Frontal cortex (tissue), 4 donors: ENCODE measurements at places on chromosomes 3 and 15. TPM values are rescaled to one million over a fixed set of nuclear protein-coding genes. Genes with fewer than 3 reads are reported as not detected.
A peak's percentile ranks its signal among the peaks of the same experiment; 100 is the strongest.

GRCh38 chr3:61892891-61893290 is 331.5 kb downstream of the PTPRG start:
- no peak for DNase-seq

DNA sequence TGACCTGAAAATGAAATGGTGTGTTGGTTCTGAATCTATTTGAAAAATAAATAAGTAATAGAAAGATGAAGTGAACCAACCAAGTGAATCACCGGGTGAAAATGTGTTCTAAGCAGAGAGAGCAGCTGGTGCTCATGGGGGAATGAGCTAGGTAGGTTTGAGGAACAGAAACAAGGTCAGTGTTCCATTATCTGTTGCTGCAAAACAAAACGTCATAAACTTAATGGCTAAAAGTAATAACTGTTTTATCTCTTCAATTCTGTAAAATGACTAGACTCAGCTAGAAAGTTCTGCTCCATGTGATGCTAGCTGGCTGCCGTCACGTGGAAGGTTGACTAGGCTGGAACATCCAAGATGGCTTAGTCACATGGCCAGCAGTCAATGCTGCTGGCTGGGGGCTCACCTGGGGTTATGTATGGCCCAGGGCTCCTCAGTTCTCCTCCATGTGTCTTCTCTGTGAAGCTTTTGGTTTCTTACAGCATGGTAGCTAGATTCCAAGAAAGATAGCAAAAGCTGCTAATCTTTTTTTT is 13.3 kb upstream of the SH3BP5 start:
- no peak for DNase-seq

The C3orf33 gene
- 17.9 TPM for total RNA-seq

DNA sequence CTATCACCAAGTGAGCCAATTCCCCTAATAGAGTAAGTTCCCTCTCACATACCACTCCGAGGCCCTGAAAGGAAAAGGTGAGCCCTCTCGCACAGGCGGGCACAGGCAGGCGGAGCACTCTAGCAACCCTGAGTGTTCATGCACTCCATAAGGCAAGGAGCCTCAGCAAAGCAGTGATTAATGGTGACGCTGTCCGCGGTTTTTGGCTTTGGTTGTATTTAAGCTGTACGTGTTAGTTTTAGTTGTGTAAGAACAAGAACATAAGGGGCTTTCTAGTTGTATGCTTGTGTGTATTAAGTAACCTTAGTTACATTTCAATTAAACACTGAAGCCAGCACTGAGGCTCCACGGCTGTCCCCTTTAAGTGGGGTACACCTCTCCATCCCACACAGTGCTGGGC is 33.1 kb downstream of the KLHL25 start:
- DNase-seq, result no peak

The GNAT1 gene
- total RNA-seq, result not detected

DNA sequence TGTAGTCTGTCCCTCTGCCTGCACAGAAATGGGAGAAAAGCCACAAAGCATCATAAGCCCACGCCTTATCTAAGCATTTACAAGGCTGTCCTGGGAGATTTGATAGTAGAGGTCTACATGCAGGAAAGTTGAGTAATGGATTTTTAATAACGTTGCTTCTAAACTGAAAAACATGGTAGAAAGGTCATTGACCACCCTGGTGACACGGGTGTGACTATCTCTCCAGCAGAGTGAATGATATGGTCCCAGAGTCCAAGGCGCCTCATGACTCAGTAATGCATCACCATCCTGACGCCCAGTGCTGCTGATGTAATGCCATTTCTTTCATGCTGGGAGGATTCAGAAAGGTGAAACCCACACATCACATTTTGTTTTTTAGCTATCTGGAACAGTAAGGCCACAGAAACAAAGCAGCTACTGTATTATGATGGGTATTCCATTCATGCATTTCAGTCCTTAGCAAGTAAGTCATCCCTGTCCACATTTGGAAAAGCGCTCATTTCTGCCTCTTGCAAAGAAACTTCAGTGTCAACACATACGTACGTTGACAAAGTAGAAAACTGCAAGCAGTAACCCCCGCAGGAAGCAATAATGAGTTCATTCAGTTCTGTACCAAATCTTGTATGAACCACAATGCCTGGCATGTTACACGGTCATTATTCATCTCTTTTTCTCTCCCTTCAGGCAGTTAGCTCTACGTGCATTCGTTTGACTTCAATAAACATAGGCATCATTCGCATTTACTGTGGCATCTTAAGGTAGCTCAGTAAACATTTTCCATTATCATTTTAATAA is 483.5 kb downstream of the GABRG3 start:
- no peak for DNase-seq

The DUOXA2 gene
- not detected for total RNA-seq

DNA sequence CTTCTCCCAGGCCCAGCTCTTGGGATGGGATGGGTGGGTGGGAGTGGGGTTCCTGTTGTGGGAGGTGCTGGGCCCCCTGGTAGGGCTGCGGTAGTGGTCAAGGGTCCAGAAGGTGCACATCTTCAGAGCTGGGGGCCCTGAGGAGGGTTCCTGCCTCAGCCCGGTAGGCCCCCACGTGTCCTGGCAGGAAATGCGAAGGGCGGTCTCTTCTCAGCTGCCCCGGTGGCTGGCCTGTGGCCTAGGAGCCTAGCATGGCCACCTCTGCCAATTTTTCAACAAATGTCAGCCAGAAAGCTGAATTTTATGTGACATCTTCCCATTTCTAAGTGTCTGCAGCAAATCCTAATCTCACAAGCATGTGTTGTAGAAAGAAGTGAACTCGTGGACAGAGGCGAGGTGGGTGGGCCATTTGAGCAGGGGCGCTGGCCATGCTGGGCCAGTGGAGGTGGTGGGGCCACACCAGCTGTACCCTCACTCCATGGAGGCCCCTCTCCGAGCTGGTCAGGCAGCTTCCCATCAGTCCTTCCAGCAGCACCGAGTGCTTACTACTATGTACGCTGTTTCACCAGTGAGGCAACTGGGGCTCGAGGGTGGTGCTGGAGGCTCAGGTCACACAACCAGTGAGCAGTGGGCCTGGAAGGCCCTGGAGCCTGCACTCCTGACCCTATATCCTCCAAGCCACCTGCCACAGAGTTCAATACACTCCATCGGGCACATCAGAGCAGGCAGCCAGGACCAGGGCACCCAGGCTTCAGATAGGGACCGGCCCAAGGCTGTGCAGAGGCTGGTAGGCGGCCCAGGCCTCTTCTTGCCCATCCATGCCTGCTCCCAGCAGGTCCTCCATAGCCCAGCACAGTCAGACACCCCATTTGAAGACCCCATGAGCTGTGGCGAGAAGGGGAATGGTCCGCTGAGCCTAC is 23.2 kb downstream of the FBLN2 start:
- no peak for DNase-seq

The FMN1 gene
- total RNA-seq, result 1.2 TPM

DNA sequence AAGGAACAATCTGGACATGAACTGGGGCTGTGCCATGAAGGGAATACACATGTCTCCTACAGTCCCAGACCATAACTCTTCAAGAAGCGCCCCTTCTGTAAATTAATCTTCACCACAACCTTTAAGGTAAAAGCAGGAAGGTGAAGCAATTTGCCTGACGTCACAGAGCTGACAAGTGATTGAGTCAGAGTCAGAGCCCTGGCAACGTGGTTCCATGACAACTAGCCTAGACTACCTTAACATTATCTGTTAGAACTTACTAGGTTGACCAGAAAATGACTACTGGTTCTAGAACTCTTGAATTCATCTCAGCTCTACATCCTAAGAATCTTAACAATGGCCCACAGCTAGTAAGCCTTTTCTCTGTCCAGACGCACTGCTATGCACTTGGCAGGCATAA is 124.6 kb downstream of the NTRK3 start:
- no peak for DNase-seq

- no peak for DNase-seq
Measured at GRCh38 chr3:193812791-193813500, 219.9 kb downstream of the OPA1 start.

DNA sequence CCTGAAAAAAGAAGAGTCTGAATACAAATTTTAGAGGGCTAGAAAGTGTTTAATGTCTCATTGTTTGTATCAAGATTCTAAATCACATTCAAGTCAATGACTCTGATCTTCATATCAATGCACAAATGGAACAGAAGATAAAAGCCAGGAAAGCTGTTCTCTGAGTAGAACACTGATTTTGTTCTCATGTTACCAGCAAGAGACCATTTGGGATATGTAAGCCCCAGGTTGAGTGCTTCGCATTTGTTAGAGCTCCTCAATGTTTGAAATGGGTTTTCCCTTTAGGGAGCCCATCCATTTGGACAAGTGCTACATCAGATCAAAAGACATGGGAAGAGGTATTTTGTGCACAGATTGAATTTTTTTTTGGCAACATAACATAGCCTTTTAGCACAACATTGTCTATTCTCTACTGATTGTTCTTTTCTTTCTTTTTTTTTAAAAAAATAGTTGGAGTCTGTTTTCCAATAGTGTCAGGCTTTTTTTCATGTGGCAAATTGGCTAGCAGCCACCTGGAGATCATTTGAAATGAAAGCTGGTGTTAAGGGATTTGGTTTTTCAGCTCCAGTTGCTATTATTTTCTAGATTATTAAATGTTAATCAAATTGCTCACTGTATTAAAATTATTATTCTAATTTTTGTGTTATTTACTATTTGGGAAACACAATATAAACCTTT is 74.5 kb upstream of the ZPLD1 start:
- no peak for DNase-seq

DNA sequence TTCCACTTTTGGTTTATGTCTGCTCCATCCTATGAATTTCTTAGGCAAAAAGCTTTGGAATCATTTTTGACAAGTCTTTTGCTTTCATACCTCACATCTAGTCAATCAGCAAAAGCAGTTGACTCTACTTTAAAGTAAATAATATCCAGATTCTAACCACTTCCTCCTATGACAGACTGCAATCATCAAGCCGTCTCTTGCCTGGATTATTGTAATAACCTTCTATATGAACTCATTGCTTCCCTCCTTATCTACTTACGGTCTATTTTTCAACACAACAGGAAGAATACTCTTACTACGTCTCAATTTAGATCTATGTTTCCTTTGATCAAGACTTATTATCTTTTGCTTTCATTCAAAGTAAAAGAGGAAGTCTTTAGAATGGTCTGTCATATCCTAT is 20.7 kb downstream of the CLDN1 start:
- no peak for DNase-seq

DNA sequence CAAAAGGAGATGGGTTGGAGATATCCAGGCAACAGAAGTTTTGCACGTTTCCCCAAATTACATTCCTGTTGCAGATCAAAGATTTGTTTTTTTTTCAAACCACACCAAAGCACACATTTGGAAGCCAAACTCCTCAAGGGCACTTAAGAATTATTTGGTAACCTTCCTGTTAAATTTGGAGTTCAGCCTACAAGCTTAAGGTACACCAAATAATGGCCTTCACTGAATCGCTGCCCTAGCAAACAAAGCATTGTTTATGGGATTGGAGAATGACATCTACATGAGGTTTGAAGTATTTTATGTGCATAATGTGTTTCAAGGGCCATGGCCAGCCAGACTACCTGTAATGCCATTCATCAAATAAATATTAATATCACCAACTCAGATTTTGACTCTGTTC is 357.9 kb downstream of the RORA start:
- DNase-seq, result no peak

DNA sequence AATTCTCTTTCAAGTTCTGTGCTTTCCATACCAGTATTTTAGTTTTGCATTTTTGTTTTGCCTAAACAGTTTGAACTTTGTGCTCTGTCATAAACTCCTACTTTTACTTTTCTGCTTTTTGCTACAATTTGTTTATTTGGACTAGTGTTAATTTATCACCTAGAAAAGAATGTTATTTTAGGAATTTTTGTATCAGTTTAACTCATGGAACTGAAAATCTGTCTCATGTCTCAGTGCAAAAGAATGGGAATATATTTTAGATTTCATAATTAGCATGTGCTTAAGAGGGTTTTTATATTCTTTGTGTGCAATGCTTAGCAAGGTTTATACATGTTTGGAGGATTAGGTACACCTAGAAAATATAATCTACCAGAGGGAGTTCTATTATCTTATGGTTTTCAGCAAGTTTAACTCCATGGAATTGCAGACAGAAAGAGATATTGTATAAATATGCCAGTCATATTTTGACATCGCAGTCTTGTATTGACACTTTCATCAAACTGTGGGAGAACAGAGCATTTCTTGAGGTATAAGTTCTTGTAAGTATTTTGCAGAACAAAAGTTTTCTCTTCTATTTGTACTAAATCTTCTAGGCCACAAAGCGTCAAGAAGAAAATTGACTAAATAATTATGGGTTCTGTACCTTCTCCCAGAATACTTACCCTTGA is 409.9 kb downstream of the RBMS3 start:
- DNase-seq, result no peak

- DNase-seq, result no peak
Measured at GRCh38 chr3:194107107-194107506, 28.8 kb upstream of the HES1 start.

The GRK7 gene
- total RNA-seq, result under 0.01 TPM

- DNase-seq, result no peak
Measured at GRCh38 chr3:50177346-50177745, 14.1 kb upstream of the GNAT1 start.

DNA sequence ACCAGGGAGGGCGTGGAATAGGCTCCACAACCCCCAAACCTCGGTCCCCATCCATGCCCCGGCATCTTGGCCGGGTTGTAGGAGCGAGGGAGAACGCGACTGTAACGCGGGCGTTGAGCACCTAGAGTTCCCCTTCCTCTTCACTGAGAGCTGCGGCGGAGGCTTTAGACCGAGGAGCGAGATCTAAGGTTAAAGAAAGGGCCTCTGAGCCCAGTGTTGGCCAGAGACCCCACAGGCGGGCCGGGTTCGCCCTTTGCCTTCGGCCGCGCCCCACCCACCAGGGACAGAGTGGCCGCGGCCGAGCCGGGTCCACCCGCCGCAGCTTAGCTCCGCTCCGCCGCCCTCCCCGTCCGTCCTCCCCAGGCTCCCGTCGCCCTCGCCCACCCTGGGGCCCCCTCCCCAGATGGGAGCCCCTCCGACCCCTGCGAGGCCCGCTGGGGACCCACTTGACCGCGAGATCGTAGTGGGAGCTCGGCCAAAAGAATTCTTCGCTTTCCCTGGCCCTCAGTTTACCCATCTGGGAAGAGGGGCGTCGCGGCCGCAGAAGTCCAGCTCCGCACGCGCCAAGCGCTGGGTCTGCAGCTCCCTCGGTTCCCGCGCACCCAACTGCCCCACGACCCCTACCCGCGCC is 425 bp downstream of the ANPEP start:
- DNase-seq, result peak; percentile 44

GRCh38 chr3:195708061-195708460 is 12.7 kb upstream of the MUC20 start:
- DNase-seq, result no peak

DNA sequence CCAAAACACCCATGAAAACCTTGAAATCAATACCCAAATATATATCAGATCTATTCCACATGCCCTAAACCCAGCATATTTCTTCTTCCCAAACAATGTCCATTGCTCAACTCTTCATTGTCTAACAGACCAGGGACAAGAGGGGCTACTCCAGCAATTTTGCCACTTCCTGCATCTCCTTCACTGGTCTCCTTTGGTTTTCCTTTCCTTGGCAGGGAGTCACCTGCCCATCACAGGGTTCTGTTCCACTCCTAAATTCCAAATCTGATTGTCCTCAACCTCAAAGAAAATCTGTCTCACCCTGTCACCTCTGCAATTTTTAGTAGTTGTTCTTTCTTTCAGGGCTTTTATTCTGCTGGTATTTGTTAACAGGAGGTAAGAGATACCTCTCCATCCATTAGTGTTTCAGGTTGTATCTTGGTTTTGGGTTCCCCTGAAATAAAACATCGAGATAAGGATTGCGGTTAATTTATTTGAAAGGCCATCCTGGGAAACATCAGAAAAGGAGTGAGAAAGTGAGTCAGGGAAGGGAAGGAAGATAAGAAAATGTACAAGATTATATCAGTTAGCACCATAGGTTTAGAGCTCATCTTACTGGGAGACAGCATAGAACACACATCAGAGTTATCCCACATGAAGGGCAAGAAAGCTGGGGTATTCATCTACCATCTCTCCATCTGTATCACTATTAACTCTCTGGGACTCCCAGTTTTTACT is 13.6 kb downstream of the ZBED2 start:
- DNase-seq, result no peak
